MV-4-11 (cell line): ENCODE measurements at places on chromosomes 3 and 15.

DNA sequence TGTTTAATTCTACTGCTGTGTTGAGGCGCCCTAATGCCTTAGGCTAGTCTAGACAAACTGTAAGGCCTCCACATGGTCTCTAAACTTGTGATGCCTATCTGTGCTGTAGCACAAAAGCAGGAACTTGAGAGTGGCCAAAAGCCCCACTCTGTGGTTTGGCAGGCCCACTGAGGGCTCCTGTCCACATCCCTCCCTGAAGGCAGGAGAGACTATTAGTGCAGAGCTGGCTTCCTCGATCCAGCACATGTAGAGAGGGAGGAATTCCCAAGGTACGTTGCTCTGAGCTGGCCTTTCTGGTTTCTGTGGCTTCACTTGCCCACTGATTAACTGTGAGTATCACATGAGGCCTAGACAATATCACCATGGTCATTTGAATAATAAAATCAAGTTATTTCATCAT, 90.6 kb downstream of the POLR2M start:
- peak; percentile 37 for DNase-seq

DNA sequence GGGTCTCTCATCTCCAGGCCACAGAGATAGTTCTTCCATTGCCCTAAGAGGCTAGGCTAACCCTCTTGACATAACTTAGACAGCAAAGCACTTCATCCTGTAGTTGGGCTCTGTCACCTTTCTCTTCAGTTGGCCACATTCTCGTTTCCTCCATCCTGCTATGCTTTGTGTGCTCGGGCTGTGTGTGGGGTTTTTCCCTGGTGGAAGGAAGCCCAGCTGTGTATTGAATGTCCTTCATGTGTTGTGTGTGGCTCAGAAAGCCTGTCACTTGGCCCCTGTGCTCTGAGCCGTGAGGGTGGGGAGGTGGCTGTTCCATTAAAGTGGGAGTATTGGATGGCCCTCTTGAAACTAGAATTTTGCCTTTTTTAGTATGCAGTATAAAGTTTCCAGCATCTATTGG, 8.8 kb upstream of the EXOG start:
- DNase-seq: no peak

GRCh38 chr3:124520970-124521369, 209.3 kb upstream of the UMPS start:
- no peak for DNase-seq

GRCh38 chr3:144553301-144553700, 581.7 kb downstream of the DIPK2A start:
- DNase-seq: no peak

- DNase-seq: no peak
Measured at GRCh38 chr3:65425880-65426279, 612.8 kb downstream of the MAGI1 start.

DNA sequence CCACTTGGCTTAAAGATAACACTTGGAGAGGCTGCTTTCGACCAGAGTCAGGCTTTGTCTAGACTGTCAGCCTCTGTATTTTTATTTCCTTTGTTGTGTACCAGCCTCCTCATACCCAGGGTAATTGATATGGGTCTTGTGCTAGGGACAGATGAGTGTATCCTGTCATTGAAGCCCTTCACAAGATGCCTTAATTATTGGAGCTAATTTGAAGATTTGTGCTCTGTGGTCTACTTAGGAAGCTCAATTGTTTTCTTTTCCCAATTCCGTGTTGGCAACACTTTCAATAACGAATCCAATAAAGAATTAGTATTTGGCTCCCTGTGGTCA, 60.5 kb upstream of the DPH6 start:
- DNase-seq: no peak

GRCh38 chr15:89442671-89443307, 53.6 kb downstream of the RHCG start:
- peak; percentile 51 for DNase-seq

DNA sequence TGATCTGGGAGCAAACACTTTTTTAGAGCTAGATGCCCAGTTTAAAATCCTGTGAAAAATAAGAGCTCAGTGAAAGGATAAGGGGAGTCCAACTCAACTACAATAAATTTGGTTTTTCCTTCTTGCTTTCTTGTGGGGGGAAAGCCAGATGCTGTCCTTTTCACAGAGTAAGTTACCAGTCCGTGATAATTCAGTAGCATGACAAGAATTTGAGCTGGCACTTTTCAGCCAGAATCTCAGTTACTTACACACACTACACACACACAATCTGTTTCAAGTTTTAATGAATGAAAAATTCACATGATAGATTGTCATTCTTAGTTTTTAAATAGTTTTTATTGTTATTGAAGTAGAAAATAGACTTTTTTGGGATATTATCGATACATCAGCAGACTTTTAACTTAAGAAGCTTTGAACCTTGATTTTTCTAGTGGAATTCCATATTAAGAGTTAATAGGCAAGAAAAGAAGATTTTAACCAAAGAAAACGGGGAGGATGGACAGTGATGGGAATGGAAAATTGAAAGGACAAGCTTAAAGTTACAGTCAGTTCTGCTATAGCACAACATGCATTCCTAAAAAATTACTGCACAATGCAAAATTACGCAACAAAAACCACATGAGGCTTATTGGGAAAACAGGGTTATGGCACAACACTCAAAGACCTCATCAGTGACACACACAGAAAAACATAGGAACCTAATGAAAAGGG, 47.0 kb downstream of the PSMD6 start:
- peak; percentile 87 for DNase-seq

- DNase-seq: no peak
Measured at GRCh38 chr3:105728771-105729312, 140.0 kb downstream of the CBLB start.

DNA sequence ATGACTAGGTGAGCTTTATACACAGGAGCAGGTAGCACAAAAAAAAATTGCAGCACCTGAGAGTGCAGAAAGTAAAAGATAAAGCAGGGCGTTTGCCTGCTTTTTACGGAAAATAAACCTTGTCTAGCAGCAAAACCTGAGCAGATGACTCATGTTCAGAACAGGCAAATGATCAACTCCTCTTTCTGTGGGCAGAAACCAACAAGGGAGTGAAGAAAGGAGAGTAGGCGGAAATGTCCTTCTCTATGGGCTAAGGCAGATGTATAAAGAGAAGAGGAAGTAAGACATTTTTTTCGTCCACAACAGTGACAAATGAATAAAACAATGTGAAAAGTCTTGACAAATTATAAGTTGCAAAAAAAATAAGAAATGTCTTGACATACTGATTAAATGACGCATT, 24.5 kb upstream of the GMNC start:
- peak; percentile 91 for DNase-seq

DNA sequence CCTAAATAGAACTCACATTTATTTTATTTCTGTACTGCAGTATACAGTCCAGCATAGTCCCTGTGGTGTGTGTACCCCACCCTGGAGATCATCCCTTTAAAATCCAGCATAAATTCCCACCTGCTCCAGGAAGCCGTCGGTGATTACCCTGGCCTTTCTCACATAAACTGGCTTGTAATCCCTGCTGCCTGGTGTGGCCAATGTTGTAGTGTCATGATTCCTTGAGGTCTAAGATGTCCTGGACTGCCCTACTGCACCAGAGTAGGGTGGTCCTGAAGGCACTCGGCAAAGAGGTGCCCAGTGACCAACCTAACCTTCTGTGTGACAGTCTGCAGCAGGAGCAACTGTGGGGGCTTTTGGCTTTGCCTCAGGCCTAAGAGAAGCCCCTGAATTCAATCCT, 58.9 kb downstream of the ITGA11 start:
- DNase-seq: no peak

- DNase-seq: peak; percentile 35
Measured at GRCh38 chr3:158918008-158918407, 116.2 kb downstream of the MFSD1 start.

GRCh38 chr3:187735837-187736236, 9.4 kb downstream of the BCL6 start:
- DNase-seq: no peak

DNA sequence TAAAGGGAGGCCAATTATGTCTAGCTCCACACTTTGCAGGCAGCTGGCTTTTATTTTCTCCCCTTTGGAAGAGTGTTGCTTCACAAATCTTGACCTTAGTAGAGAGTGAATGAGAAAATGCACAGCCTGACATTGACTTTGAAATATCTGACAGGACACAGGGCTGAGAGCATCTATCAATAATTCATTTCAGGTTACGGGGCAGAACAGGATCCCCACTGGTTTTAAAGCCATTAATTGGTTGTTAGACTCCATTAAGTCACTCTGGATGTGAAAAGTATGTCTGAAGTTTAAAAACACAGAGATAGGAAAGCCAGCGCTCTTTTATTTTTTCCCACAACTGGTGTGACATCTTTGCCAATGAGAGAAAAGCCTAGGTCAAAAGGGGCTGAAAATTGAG, 251.9 kb upstream of the TMC3 start:
- no peak for DNase-seq

DNA sequence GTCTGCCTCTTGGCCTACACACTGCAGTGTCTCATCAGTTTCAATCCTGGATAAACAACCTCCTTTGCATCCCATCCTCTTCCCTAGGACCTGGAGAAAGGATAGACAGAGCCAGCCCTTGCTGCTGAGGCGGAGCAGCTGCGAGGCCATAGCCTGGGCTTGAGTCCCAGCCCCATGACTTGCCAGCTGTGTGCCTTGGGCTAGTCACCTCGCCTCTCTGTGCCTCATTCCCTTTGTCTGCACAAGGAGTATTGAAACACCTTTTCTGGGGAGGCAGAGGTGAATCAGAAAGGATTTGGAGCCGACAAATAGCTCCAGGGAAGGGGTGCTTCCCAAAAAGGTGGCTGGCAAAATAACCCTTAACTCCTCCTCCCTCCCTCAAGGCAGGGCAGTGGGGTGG, 65.0 kb upstream of the SLC6A1 start:
- no peak for DNase-seq

DNA sequence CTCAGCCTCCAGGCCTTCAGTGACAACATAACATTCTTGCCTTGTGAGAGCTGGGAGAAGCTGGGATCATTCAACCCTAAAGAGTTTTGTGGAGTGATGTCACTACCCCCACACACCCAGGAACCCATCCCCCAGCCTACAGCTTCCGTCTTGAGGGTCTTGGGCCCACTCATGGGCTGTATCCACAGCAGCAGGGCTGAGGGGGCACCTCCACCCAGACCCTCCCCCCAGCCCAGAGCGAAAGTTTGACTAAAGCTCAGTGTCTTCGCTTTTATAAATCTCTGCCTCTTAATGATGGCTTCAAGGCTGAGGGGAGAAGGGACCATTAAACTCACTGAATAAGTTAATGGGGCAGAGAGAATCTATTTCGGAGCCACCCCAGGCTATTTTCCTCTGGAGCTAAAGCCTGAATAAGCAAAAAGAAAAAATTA, 23.8 kb downstream of the NTRK3 start:
- DNase-seq: no peak

- DNase-seq: no peak
Measured at GRCh38 chr15:65346856-65347598, 30.8 kb downstream of the IGDCC3 start.
